ENCODE measurements at places on chromosomes 5 and 9.

- no peak for DNase-seq
Observed at GRCh38 chr5:6545770-6546690, 86.8 kb downstream of the NSUN2 start.

DNA sequence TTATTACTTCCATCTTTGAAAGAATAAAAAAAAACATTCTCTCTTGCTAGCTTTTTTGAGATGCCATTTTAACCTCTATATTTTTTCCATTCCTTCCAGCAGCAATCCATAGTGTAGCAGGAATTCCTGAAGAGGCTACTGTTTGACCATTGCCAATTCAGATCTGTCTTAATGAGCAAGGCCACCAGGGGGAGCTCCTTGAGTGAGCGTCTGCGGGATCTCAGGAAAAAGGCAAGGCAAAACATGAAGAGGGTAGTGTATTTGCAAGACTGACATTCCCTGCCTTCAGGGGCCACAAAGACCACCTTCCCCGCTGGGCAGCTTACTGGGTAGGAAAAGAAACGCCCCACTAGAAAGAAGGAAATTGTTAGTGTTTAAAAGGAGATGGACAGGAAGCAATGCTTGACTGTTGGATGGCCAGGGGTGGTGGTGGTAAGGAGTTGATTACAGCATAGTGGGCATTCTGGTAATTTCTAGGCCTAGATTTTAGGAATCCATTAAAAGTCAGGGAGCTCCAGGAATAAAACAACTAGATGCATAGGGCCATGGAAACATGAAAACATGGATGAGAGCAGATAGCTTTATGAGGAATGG is 206.6 kb upstream of the HAPLN1 start:
- peak; percentile 87 for DNase-seq

DNA sequence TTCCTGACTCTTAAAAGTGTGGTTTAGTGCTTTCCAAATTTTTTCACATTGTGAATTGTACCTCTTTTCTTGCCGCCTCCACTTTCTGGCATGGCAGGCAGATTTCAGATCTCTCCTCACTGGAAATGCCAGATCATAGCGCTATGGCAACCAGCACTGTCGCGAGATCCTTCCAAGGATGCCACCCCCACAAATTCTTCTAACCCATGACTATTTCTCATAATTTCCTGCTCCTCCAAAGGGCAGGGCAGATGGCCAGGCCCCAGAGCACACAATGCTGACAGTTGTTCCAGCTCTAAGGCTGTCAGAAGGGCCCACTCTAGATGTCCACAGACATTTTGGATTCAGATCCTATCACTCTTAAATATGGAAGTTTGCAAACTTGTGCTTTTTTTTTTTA is 446.2 kb upstream of the RIOK2 start:
- peak; percentile 76 for DNase-seq

DNA sequence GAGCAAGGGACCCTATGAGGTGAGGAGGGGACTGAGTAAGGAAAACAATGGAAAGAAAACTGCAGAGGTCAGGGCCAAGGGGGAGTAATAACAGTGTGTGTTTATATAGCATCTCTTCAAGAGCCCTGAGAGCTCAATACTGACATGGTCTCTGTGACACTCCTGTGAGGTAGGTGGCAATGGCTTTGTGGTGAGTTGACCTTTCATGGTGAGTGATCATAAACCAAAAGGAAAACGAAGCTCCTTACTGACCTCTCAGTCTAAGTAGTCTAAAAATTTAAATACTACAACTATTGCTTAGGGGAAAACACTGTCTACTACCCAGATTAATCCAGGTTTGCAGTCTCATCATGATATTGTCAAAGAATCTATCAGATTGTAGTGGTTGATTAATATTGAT is 130.9 kb downstream of the SNCAIP start:
- DNase-seq, result no peak

DNA sequence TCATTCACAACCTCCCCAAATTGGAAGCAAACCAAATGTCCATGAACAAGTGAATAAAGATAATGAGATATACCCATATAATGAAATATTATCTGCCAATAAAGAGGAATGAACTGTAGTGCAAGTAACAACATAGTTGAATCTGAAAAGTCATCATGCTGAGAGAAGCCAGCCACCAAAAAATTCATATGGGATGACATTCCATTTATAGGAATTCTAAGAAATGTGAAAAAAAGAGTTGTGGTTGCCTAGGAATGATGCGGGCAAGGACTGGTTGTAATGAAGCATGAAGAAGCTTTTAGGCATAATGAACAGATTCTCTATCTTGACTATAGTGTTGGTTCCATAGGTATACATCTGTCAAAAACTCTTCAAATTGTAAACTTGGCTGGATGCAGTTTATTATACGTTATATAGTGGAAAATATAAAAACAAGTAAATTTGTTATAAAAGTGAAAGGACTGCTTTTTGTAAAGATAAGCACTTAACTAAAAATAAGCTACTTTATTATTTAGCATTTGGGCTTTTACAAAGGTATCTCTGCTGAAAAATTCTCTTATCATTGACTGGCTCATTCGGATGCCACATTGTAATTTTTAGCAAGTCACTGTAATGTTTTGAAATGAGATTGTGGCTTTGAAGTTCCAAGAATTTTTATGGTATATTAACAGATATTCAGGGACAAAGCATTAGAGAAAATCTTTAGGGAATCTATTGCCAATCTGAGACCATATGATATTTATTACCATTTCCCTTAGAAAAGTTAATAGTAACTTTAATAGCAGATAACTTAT is 21.2 kb upstream of the TTC23L start:
- DNase-seq, result peak; percentile 65

GRCh38 chr5:109316634-109317033 is 93.1 kb downstream of the PJA2 start:
- DNase-seq, result peak; percentile 36

DNA sequence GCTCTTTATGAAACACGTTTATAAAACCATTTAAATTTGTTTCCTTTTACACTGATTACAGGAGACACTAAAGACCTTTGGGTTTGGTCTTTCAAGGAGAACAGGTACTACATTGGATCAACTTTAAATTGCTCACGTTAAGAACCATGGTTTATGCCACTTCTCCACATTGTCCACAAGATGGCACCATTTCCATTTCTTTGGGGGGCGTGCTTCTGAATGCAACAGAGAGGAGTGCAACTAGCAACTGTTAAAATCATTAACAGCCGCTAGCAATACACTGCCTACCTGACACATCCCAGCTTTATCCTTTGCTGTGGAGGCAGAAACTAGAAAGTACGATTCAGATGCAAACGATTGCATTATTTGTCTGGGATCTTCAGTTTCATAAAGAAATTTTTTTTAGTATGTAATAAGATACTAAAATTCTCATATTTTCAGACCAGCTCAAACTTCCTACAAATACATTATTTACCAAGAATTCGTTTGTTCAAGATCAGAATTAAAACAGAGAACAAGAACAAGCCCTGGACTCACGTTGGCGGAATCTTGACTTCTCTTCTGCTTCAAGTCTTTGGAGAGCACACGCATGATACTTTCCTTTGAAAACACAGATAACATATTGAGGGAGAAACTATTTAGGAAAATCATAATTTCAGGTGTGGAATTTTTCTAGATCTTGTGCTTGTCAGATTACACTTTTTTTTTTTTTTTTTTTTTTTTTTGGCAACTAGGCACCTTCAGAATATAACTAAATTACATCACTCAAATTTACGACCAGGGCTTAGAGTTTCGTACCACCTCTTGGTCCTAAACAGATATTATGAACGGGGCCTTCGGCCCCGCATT is 702 bp downstream of the CDC20B start:
- peak; percentile 78 for DNase-seq

DNA sequence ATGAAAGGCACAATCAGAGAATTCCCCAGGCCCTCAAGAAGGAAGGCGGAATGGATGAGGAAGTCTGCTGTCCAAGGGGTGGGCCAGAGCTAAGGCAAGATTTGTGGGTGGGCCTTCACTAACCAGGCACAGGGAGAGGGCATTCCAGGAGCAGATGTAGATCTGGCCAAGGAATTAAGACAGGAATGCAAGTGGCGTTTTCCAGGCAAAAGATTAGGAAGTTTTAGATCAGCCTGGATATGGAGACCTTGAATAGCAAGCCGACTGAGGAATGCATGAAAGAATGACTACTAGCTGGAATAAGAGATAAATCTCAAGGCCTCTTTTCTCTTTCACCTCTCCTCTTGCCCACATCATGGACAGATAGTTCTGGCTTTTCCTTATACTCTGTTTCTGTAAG is 68.5 kb downstream of the GHR start:
- peak; percentile 53 for DNase-seq

DNA sequence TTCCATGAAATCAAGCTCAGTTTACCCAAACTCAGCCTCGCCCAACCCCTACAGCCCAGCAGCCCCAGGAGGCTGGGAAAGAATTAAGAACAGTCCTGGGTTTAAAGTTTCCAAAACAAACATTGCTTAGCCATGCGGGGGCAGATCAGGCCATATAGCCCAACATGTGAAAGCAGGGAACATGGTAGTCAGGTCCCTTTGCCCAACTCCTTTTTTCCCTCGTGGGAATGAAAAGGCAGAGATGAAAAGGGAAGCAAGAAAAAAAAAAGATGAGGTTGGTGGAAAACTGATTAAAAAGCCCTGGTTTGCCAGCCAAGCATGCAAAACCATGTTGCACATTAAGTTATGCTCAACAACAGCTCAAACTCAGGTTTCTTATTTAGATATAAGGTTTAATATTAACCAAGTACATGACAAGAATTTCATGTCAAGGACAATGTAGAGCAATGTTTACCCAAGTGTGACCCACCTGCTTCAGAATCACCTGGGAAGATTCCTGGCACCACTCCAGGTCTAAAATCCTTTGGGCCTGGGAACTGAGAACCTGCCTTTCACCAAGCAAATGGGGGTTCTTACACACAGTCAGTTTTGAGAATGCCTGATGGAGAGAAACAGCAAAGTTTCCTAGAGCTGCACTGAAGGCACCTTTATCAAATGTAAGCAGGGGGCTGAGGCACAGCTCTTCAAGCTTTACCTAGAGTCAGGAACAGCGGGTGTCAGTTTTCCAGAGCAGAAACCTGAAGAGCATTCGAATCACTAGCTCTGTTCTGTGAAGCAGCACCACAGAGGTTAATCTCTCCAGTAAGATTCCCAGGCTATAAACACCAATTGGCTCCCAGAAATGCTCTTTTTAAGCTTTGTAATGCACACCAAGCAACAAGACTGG is 1.7 kb downstream of the FREM1 start:
- no peak for DNase-seq

GRCh38 chr9:123063896-123064295 is 30.4 kb downstream of the GPR21 start:
- no peak for DNase-seq

DNA sequence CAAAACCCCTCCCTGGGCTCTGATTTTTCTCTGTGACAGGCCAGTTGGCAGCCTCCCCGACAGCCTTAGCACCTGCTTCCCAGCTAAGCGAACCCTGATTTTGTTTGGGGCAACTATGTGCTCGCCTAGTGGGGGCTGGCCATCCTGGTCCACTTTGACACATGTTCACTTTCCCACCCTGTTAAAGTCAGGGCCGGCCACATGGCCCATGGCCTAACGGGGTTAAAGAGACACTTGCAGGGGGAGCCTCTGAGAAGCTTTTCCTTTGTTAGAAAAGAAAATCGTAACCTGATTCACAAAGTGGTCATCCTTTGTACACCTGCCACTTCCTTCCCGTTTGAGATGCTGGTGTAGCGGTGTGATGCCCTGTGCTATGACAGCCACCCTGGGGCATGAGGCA is 1.3 kb upstream of the CACNA1B start:
- DNase-seq, result no peak

DNA sequence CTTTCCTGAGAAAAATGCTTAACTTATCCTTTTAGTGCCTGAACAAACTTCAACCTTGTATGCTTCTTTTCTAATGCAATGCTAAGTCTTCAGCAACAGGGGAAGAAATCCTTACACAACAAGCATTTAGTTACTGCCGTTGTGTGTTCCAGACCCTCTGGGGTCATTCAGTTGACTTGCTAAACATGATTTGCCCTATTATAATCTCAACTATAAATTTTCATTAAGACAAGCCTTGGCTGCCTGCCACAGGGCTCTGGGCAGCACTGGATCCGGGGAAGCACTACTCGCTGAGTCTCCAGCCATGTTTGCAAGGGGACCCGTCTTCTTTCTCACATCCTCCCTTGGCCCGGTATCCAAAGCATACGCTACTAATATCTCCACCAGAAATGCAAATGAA is 58.1 kb downstream of the PTCH1 start:
- DNase-seq, result no peak

All from fibroblast of upper back skin (primary cell).